Spinal cord (tissue), 10 donors: ENCODE measurements at places on chromosomes 7 and 10. TPM values are rescaled to one million over a fixed set of nuclear protein-coding genes. Genes with fewer than 3 reads are reported as not detected.

EPO gene
- not detected for total RNA-seq

DNA sequence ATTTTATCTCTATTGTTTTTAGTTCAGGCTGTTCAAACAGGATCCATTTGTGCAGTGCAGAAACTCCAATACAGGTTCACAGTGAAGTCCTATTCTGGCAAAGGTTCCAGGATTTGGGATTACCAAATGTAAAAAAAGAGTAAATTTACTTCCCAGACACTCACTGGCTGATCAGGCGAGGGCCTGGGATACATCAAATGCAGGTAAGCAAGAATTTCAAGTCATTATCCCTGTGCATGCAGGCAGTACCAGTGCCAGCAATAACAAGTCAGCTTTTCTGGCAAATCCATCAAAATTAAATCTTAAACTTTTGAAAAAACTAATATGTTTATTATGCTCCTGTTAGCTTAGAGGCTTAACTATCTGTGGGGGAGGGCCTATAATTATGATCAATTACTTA lies 6.3 kb downstream of the CDK6 start:
- no peak for DNase-seq

GRCh38 chr10:110919971-110920881 lies 822 bp downstream of the SHOC2 start:
- DNase-seq, result peak; percentile 61

GRCh38 chr10:60139798-60140566 lies 233.6 kb upstream of the CCDC6 start:
- DNase-seq, result no peak

BHLHA15 gene
- total RNA-seq, result 0.99 TPM

- DNase-seq, result no peak
These were observed 88.8 kb downstream of the TFEC start for GRCh38 chr7:115941703-115942268.

DNA sequence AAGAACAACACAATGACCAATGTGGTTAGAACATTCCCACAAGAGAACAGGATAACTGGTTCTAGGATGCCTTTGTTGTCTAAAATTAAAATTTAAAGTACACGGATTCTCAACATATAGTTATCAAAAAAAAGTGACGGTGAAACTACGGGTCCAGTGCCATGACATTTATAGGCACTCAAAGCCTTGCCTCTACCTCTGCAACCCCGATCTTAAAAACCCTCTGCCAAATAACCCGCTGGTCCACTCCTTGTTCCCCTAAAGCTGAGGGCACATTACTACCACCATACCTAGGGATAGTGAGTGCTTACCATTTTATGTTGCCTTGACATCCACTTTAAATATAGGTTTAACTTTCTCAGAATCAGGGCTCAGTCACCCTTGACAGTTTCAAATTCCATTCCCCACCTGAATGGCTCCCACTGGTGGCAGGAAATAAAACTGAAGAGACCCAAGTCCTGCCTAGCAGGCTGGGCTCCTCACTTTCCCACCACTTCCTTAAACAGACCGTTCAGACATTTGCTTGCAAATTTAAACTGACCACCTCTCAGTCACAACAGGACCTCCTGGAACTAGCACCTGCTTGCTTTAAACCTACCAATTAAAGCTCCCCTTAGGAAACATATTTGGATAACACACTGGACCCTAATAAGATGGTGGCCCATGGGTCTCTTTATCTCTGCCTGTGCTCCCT lies 169.9 kb upstream of the ASAH2 start:
- DNase-seq, result no peak

GRCh38 chr7:22338411-22338810 lies 18.5 kb downstream of the RAPGEF5 start:
- DNase-seq, result no peak

DNA sequence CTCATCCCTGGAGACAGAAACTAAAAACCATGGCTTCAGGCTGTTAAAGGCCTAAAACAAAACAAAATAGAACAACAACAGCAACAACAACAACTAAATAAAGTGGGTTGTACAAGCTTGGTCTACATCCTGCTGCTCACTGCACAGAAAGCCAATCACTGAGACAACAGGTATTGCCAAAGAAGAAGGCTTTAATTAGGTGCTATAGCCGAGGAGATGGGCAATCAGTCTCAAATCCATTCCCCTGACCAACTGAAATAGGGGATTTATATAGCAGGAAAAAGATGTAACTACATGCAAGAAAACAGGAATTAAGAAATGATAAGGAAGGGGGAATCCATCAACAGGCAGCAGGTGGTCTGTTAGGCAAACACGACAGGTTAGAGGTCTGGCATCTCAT lies 22.4 kb upstream of the NUB1 start:
- no peak for DNase-seq

GRCh38 chr7:85090919-85091564 lies 95.8 kb downstream of the SEMA3D start:
- DNase-seq, result no peak

DNA sequence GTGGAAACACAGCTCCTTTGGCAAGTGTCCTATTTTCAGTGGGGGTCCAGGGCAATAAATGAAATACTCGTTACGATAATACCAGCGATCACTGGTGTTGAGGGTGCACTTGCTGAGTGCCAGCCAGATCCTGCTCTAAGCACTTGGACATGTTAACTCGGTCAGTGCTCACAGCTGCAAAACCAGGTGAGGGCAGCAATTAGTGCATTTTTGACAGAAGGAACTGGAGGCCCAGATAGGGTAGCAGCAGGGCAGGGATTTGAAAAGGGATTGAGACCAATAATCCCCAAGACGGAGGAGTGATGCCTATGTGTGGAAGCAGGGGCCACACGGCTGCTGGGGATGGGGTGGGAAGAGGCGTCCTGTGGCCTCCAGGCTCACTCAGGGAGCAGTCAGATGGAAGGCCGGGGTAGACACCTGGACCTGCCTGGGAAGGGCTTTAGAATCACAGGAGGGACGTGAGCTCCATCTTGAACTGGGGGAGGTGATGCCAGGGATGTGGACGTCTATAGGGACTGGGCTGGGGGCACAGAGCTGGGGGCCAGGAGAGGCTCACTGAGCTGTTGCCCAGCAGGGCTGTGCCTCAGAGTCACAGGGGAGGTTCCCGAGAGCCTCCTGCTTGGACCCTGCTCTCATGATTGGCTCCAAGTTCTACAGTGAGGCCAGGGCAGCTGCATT lies 14.3 kb downstream of the PTPRE start:
- DNase-seq, result no peak

- peak; percentile 69 for DNase-seq
These were observed at the start of gene MDFIC for GRCh38 chr7:114922026-114922651. Gene MDFIC, plus strand, starts transcription at chr7:114922094. Its CDS starts 940 bp downstream, at chr7:114923034.

DNA sequence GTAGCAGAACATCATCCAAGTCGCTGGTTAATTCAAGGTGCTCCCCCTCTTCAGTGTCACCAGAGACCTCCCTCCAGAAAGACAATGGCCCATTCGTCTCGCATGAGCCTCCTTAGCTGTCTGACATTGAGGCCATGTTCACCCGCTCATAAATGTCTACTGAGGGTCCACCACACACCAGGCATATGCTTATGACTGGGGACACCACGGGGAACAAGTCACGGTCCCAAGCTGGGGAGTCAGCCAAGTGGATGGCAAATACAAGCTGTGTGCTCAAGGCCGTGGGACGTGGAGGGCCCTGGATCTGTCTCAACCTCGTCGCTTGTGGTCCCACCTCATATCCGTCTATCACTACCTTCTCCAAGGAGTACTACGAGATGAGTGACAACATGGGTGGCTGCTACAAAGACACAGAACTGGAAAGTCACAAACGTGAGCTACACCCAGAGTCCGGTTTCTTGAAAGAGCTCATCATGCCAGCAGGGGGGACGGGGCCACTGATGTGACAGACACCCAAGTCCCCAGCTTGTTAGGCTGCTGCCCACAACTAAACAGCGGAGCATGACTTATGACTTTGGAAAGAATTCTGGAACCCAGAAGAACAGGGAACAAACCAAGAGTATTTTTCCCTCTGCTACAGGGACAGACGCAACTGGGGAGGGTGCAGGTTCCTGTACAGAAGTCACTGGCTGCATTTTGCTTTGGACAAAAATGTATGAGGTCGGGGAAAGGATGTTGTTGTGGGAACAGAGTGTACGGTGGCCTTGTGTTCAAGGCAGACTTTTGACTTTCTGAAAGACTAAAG lies 189.6 kb downstream of the COBL start:
- DNase-seq, result no peak

GRCh38 chr7:98556288-98556687 lies 60.8 kb upstream of the NPTX2 start:
- no peak for DNase-seq

GRCh38 chr10:103745341-103746247 lies 109.8 kb downstream of the SH3PXD2A start:
- no peak for DNase-seq
